Stimulated activated CD8-positive, alpha-beta memory T cell treated with anti-CD3 and anti-CD28 coated beads, Interleukin-4, amount 100 ng/mL, for 4 hours (primary cell): ENCODE measurements at places on chromosomes 1 and 21.
A peak's percentile ranks its signal among the peaks of the same experiment; 100 is the strongest.

DNA sequence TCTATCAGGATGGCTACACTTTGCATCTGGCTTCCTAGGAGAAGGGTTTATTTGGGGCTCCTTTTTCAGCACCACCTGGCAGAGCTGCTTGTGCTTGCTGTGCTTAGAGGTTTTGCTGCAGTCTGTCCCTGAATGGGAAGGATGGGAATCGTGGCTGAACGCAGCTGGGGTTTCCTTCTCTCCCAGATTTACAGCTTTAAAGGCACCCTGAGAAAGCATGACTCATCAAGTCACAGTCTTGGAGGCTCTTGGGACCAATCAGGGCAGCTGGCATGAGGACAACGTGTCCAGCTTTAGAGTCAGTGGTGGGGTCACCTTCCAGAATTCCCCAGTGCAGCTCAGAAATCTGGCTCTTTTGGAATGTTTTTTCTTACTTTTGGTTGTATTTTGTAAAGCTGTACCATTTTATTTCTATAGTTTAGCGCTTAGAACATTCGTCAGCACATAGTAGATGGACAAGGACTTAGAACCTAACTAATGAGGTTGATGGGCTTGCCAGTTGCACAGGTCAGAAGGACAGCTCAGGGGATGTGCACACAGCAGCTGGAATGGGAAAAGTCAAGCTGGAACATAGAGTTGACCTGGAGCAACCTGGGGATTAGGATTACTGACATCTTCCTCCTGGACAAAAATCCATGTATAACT, 222.6 kb downstream of the PRDM2 start:
- no peak for DNase-seq

- DNase-seq, result no peak
Observed at GRCh38 chr1:159652506-159652905, 61.9 kb downstream of the CRP start.

DNA sequence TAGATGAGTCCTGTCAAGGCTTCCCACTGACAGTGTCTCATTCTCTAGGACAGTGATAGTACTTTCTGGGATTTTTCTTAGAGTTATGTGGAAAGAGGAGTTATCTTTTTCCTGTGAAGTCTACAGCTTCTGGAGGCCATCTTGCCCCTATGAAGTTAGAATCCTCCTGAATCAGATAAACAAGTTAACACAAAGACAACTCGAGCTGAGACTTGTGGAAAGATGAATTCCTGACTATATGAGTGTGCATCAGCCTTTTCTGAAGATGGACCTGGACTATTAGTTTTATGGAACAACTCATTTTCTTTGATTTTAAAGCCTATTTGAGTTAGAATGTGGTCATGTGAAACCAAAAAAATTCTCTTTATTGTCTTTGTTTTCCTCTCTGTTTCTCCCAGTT, 290.9 kb downstream of the LRRIQ3 start:
- DNase-seq, result no peak

- DNase-seq, result no peak
Observed at GRCh38 chr1:78672428-78672827, 22.8 kb downstream of the IFI44 start.

DNA sequence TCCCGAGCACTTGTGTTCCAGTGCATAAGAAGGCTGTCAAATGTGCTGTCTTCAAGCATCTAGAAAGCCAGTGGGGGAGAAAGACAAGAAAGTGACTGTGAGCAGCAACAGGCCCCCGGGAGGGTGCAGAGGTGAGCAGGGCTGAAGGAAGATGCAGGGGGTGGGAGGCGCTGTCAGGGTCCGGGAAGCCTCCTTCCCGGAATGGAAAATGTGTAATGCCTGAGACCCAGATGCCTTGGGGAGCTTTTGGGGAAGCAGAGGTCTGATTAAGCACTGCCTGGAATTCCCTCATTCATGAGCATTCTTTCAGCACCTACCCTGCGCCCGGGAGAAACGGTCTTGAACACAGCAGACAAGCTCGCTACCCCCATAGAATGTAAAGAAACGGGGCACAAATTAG, 1.3 kb downstream of the NPHP4 start:
- DNase-seq, result no peak

DNA sequence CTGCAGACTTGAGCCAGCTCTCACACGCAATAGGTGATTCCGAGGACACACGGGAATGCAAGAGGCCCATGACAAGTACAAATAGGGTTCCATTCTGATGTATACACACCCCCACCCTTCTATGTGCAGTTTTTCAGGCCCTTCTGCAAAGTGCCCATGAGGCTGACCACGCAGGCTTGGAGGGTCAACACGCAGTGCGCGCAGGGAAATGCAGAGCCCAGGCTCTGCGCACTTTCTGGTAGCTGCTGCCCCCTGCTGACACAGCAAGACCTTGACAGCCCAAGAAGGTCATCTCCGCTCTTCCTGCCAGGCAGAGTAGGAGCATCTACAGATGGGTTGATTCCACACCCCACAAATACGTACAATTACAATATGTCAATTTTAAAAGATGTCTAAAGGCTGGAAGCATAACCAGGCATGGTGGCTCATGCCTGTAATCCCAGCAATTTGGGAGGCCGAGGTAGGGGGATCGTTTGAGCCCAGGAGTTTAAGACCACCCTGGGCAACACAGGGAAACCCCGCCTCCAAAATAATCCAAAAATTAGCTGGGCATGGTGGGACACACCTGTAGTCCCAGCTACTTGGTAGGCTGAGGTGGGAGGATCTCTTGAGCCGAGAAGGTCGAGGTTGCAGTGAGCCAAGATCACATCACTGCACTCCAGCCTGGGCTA, 18.5 kb downstream of the SH3BP5L start:
- DNase-seq, result peak; percentile 6

- DNase-seq, result no peak
Observed at GRCh38 chr21:34795548-34796180, 126.9 kb downstream of the CLIC6 start.

- no peak for DNase-seq
Observed at GRCh38 chr1:30366911-30367310, 356.5 kb downstream of the MATN1 start.

- no peak for DNase-seq
Observed at GRCh38 chr1:169163059-169163458, 56.6 kb downstream of the ATP1B1 start.

DNA sequence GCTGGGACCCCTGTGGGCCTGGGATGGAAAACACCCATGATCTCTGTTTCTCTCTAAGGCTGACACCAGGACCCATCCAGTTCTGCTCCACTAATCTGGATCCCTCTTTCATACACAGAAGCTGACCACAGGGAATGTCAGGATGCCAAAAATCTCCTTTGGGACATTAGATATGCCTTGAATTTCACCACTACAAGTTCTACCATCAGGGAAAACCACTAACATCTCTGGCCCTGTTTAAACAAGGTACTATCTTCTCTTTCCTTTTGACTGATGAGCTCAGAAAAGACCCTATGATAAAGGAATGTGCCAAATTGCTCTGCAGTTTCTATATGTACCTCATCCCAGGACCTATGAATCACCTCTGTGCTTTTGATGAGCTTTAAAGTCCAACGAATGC, 10.2 kb upstream of the PLXNA2 start:
- DNase-seq, result no peak

DNA sequence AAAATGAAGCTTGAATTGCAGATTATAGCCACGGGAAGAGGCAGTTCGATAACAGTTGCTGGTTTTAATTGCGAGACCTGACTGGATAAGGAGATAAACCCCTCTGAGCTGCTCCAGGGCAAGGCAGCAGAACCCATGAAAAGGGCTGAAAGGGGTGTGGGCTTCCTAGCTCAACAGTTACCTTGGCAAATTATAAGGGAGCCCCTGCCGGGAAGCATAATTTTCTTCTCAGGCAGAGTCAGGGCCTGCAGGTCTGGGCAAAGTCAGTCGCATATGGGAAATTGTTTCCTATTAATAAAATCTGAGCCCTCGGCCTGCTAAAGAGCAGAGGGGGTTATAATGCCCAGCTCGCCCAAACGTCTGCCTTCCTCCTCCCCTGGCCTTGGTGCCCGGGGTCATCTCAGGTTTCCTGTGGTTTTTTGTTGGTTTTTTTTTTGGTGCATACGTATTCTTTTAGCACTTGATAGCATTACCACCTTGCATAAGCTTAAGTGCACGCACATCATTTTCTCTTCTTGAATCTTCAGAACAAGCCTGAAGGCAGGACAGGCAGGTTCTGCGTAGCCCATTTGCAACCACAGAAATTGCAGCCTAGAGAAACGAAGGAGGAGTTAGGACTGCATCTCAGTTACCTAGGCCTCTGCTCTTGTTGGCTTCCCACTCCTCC, 33.9 kb upstream of the SELENON start:
- no peak for DNase-seq

DNA sequence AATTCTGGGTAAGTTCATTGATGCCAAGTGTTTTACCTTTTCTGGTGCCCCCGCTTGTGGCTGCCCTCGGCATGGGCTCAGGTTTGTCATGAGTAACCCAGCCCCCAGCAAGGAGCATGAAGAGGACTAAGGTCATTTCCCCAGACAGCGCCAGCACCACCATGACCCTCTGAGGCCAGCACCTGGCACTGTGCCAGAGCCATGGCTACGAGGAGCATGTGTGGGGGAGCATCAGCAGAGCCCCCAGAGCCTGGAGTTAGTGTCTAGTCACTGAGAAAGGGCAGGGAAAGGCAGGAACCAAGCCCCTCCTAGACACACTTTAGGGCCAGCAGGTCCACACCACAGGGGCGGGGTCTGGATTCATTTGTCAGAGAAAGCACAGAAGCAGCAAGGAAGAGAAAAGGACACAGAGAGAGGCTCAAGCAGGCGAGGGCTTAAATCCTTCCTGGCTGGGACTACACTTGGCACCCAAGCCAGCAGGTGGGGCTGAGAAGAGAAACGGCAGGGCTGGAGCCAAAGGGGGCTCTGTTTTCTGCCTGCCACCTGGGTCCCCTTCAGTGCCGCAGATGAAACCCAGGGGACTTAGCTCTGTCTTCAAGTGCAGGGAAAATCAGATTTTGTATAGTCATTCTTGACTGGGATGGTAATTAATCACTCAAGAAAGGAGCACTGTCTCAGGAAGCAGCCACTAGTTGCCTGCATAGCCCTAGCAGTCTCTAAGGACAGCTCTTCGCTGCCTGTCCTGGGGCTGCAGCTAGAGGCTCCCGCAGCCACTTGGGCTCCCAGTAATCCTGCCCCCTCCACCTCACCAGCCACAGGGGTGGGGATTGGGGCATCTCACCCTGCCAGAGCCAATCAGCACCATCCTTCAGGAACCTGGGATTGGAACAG, 79.6 kb upstream of the ZC3H12A start:
- DNase-seq, result no peak

GRCh38 chr1:30598571-30599114, 124.7 kb downstream of the MATN1 start:
- DNase-seq, result no peak

- no peak for DNase-seq
Observed at GRCh38 chr1:240909701-240910457, 297.9 kb upstream of the GREM2 start.

DNA sequence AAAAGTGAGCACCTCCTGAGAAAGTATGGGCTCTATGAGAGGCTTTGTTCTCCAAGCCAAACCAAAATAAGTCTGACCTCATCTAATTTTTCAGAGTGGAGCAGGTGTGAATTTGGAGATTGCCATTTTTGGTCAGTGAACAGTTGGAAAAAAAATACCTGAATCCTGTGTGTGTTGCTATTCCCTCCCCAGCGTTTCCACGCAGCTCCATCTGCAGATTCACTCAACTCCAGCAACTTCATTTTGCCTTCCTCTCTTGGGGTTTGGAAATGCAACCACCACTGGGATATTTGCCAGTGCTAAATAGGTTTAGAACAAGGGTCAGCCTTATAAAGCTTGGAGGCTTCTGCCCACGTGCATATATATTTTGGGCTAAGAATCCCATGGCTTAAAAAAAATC, 11.2 kb downstream of the CASQ2 start:
- no peak for DNase-seq

DNA sequence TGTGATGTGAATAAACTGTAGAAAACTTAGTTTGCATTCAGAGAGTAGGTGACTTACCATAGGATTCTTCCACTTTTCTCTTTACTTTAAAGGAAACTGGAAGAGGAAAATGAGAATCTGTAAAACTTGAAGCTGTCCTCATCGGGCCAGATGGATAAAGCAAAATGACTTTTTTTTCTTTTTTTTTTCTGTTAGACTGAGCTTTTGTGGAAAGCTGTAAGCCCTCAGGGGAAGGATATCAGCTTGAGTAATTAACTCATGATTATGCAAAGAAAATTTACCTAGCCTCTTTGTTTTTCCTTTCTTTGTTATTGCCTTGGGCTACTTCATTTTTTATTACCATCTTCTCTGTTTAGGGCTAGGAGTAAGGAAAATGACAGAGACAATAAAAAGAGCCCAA, 53.4 kb downstream of the DPH5 start:
- DNase-seq, result no peak

DNA sequence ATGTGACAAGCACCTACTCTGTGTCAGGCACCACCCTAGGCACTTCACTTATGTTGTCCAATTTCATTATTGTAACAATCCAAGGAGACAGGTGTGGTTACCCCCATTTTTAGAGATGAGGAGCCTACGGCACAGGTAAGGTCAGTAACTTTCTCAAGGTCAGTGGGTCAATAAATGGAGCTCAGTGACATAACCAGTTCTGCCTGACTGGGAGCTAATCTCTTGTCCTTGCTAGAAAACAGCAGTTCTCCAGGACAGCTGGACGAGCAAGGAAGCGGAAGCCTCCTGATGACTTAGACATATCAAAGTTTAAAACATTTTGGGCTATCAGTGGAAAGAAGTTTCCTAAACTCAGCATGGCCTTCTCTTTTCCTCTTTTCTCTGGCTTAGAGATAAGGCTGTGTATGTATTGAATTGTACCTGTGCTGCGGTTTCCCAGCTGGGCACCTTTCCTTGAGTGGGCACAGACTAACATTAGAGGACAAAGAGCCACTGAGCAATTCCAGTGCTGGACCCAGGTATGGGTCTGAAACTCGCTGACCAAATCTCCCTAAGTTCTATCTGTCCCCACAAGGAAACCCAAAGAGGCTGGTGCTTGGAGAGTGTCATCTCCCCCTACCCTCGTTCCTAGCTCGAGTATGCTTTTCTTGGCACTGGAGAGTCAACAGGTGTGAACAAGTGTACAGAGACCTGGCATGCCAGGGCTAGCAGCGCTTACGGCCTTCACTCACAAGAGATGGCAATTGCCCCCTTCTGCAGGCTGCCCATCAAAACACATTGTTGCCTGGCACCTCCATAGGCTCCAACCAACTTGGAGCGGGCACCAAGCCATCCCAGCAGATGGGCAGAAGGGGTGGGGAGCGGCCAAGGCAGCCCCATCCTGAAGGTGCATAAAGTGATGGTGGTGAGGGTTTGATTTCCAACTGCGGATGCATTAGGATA, 456.1 kb upstream of the PROX1 start:
- DNase-seq, result no peak

GRCh38 chr1:65309304-65310077, at the start of gene DNAJC6:
TSS of gene DNAJC6 (plus strand) at chr1:65309543. CDS start at chr1:65309746, 203 bp downstream.
- peak; percentile 3 for DNase-seq

GRCh38 chr1:182200025-182200812, 138.7 kb upstream of the ZNF648 start:
- DNase-seq, result no peak

- no peak for DNase-seq
Observed at GRCh38 chr1:240234485-240235210, 143.0 kb downstream of the FMN2 start.

DNA sequence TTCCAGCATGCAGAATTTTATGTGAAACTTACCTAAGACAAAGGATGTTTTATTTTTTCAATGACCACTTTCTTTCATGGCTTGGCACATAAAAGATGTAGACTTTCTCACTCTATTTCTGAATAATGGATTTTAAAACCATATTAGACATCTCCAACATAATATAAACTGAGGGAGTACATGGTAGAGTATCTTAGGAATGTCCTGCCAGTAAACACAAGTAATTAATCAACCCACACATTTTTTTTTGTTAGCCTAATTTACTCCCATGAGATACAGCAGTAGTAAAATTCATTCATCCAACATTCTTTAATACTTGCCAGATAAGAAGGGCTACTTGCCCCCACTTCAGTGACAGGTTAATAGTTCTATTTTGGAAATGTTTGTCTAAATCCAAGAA, 235.4 kb upstream of the ADAMTS5 start:
- no peak for DNase-seq
